ENCODE measurements at places on chromosomes 1 and 21.

GRCh38 chr1:31843506-31843905, 27.7 kb upstream of the SPOCD1 start:
- DNase-seq = no peak

DNA sequence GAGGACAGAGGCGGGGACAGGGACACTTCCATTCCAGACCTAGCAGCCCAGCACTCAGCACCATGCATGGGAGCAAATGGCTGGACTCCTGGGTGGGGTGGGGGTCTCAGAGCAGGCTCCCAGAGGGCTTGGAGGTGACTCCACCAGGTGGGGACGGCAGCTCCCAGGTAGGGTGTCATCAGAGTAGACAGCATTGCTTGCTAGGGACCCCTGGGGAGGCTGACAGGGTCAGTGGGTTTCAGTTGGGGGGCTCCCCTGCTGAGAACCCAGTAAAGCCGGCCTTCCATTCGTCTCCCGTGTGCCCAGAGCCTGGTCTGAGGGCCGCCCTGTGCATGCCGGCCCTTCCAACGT, 4.8 kb upstream of the GJC2 start:
- no peak for DNase-seq

DNA sequence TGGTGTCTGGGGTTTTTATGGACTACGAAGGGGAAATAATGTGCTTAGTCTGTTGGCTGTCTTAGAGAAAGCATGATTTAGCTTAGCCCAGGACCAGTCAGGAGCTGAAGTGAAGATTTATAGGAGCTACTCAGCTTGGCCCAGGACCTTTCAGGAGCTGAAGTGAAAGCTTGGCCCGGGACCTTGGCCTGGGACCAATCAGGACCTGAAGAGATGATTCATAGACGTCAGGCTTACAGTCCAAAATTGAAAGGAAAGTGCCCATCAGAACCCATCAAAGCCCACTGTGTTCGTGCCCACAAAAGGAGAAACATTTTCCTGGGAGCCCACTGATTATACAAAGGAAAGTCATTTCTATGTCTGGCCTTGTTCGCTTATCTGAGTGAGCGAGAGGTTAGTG, 35.6 kb downstream of the MSTO1 start:
- DNase-seq = no peak

- no peak for DNase-seq
Observed at GRCh38 chr1:81592233-81592632, 208.5 kb upstream of the ADGRL2 start.

All from NCI-H1092 (cell line).